Tibial nerve (tissue), 4 donors: ENCODE measurements at places on chromosomes 1 and 21. TPM values are rescaled to one million over a fixed set of nuclear protein-coding genes. Genes with fewer than 3 reads are reported as not detected.

Gene DIRAS3
- 7.5 TPM for total RNA-seq

Gene PADI6
- not detected for total RNA-seq

Gene ANGPTL7
- total RNA-seq: 2,140 TPM

Gene SPATA1
- 0.22 TPM for total RNA-seq

Gene CD55
- total RNA-seq: 60.8 TPM

Gene DONSON
- 16.6 TPM for total RNA-seq

Gene ZSCAN20
- 9.4 TPM for total RNA-seq

Gene WNT4
- 0.20 TPM for total RNA-seq

Gene REN
- total RNA-seq: not detected

Gene PCP4
- not detected for total RNA-seq

Gene LRIF1
- total RNA-seq: 10.9 TPM

Gene ALPL
- 10.8 TPM for total RNA-seq

Gene CFHR1
- total RNA-seq: 5.7 TPM

DNA sequence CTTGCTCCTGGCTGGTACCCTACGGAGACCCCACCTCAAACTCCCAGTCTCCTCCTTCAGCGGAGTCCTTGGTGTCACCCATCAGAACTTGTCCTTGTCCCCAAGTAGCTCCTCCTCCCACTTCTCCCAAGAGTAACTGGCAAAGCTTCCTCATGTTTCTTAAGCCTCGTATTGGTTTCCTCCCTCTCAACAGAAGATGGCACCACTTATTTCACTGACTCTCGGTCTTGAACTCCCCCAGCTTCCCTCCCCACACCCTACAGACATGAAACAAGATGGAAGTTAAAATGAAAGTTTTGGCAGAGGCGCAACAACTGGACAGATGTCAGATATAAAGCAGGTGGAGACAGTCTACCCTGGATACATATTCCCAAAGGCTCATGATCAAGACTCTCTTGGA, 13.4 kb downstream of the RAB7B start:
- no peaks in the 10 kb centered on the region for H3K36me3 ChIP-seq
- H3K27ac ChIP-seq: no peak overlapping the region
- no peaks in the 10 kb centered on the region for H3K4me1 ChIP-seq
- no peaks in the 10 kb centered on the region for H3K27me3 ChIP-seq
- H3K4me3 ChIP-seq: no peak overlapping the region
- DNase-seq: no peak

DNA sequence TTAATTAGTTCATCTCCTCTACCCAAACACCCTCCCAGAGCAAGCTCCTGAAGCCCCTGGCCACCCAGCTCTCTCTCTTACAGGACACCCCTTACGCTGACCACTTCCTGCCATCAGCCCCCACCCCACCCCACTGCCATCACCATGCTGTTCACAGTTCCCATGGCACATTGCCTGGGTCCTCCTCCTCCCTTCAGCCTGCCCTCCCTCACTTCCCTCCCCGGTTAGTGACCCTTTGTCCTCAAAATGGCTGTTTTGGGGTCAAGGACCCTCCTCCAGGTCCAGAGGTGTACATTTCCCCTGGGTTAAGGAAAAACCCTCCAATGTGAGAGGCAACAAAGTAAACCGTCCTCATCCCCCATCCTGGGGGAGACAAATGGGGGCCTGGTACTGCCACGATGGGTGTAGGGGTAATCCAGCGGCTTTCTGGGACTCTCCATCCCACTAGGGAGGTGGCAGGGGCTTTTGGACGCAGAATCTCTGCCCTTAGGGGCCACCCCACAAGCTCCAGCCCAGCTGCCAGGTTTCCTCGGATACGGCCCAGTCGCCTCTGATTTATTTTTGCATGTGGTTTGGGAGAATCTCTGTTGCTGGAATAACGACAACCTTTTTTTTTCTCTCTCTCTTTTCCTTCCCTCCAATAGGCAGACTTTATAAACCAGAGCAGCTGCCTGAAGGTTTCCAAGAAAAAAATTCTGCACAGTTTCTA, 8.5 kb downstream of the CAMK2N1 start:
- no peak overlapping the region for H3K27ac ChIP-seq
- H3K27me3 ChIP-seq: no peaks in the 10 kb centered on the region
- peaks cover 5% of the 10 kb centered on the region for H3K4me1 ChIP-seq
- no peak overlapping the region for H3K4me3 ChIP-seq

DNA sequence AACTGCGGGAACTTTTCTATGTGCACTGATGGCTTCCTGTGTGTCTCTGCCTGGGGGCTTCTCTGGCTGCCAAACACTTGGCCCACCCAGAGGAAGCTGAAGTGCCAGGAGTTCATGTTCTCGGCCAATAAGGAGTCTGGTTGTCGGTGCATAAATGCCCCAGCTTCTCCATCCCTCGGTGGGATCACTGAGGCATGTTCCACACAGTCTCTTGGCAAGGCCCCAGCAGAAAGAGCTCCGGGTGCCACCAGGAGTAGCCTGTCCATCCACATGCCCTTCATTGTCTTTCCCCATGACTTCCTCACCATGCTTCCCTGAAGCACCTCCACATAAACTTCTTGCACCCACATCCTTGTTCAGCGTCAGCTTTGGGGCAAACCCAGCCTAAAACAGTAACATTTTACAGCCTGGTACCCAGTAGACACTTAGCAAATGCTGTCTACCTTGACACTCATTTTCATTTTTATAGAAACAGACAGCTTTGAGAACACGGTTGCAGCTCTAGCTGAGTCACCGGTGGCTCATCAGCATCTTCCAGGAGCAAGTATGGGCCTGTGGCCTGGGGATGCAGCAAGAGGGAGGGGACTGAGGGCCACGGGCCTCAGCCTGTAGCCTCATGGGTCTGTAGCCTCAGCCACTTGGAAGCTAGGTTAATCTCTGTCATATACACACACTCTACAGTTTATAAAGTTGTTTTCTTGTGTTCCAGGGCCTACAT, 14.8 kb upstream of the CDCP2 start:
- H3K36me3 ChIP-seq: peaks cover 10% of the 10 kb centered on the region
- no peaks in the 10 kb centered on the region for H3K4me1 ChIP-seq
- DNase-seq: no peak
- no peak overlapping the region for H3K4me3 ChIP-seq

- H3K27me3 ChIP-seq: no peaks in the 10 kb centered on the region
- DNase-seq: no peak
- H3K4me3 ChIP-seq: no peak overlapping the region
- H3K36me3 ChIP-seq: no peaks in the 10 kb centered on the region
Measured at GRCh38 chr1:3918966-3919611, 19.0 kb upstream of the C1orf174 start.

DNA sequence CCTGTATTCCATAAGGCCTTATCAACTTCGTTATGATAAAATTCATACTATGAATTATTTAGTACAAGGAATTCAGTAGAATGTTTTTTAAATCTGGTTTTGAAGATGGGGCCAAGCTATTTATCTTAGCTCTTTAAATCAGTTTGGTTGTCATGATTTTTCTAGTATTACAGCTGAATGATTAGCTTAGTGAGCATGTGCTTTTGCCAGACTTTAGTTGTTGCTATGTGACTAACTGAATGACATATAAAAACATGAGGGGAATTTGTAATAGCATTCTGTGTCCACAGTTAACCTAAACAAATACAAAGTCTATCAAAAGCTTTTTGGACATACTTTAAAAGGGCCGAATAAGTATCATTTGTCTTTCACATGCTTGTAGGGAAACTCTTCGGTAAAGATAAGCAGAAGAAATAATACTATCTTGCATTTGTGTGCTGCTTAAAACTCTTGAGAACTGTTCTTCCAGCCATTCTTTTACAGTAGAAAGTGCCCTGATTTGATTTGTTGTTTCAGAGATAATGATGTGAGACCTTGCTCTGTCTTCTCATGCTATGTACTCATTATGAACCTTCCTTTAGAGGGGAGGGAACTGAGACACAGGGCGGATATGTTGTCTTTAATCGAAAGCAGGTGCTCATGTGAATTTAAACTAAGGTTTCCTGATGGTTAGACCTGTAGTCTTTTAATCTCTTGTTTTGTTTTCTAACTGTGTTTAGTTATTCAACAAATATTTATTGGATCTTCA, 18.8 kb downstream of the NEK7 start:
- DNase-seq: no peak
- peaks cover 93% of the 10 kb centered on the region for H3K4me1 ChIP-seq
- no peaks in the 10 kb centered on the region for H3K27me3 ChIP-seq

DNA sequence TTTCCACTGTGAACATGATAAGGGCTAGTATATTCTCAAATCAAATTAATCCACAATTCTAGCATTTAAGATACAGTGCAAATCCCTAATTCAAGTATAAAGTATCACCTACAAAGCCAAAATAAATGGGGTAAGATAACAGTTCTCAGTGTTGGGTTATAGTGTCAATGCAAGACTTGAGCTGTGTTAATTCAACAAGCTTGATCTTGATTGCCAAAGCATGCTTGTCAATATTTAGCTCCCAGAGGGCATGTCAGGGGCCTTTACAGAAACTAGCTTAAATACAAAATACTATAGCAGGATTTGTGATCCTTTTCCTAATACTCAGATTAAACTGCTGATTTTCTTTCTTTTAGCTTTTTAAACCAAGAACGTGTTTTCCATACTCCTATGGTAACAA, 541.3 kb downstream of the PTBP2 start:
- H3K4me3 ChIP-seq: no peak overlapping the region
- DNase-seq: no peak
- H3K27ac ChIP-seq: no peak overlapping the region
- H3K36me3 ChIP-seq: peaks cover 8% of the 10 kb centered on the region
- H3K27me3 ChIP-seq: no peaks in the 10 kb centered on the region

GRCh38 chr1:33634806-33635205, 162.4 kb downstream of the ZSCAN20 start:
- H3K27ac ChIP-seq: no peak overlapping the region
- no peaks in the 10 kb centered on the region for H3K36me3 ChIP-seq
- no peaks in the 10 kb centered on the region for H3K27me3 ChIP-seq
- DNase-seq: peak; percentile 15
- H3K4me3 ChIP-seq: no peak overlapping the region

DNA sequence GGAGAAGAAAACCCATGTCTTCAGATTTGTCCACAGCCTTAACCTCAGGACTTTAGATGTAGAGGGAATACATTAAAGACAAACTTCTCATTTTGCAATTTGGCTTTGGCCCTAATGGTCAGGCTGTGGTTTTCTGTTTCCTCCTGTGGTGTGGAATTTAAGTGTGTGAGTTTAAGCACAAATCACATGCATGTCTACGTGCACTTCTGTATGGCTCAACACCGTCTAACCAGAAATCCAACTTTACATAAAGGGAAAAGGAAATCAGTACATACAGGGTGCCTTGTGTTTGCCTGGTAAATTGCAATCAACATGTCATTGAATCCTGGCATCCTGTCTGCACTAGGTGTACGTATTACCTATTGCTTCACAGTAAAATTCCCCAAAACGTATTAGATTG, 1.2 kb upstream of the ZNF124 start:
- no peaks in the 10 kb centered on the region for H3K27me3 ChIP-seq
- no peak overlapping the region for H3K27ac ChIP-seq
- no peak overlapping the region for H3K4me3 ChIP-seq
- peaks cover 4% of the 10 kb centered on the region for H3K4me1 ChIP-seq

DNA sequence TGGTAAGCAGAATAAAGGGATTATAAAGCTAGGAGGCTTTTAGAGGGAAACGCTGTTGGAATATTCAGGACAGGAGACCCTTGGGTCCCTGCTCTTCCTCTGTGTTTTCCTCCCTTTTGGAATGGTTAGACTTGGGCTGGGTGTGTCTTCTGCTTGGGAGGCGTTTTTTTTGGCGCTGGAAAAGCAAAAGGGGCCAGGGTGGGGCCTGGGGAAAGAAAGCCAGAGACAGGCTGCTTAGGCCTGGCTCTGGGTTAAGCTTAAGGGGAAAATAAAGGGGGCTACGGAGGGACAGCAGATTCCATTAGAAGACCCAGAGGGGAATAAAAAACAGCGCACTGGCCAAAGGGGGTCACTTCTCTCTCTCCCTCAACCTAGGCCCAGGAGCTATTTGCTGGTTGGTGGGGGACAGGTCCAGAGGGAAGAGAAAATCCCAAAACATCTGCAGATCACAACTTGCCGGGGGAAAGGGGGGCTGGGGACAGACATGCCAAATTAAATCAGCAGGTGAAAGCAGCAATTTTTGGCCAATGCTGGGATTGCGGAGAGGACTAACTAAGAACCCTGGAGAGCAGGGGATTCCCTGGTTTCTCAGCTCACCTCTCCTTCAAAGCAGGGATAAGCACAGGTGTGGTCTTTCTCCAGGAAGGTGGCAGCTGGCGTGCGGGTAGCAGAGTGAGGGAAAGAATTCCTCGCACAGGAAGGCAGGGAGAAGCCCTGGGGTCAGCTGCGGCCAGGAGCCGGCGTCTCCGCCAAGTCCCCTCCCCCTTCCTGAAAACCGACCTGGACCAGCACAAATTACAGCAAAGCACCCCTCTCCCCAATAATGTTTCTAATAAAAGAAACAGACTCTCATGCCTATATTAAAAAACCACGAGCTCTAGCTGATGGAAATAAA, 82.2 kb upstream of the AK4 start:
- H3K4me3 ChIP-seq: peak overlapping the region; percentile 66
- DNase-seq: peak; percentile 34
- H3K4me1 ChIP-seq: peaks cover 41% of the 10 kb centered on the region
- H3K27ac ChIP-seq: peak overlapping the region; percentile 100

- no peak for DNase-seq
- H3K36me3 ChIP-seq: no peaks in the 10 kb centered on the region
- H3K4me1 ChIP-seq: no peaks in the 10 kb centered on the region
- no peak within 1 kb of the TSS for H3K27ac ChIP-seq
- no peaks in the 10 kb centered on the region for H3K27me3 ChIP-seq
Measured at GRCh38 chr21:38256599-38257302, at the start of gene KCNJ15. TSS of gene KCNJ15 (plus strand) at chr21:38256991. CDS start at chr21:38299262, 42,271 bp downstream.

DNA sequence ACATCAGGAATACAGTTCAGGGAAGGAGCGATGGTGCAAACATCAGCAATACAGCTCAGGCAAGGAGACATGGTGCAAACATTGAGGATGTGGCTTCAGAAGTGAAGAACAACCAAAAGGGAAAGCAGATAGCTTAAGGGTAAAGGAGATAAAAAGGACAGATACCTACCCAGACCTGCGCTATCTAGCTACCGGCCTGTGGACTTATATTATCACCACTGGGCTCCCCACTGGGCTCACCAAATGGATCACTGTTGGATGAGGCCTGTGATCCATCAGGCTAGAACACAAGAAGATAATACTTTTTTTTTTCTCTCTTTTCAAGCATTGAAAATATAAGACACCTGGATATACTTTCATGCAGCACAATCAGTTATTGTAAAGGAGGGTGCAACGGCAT, 44.7 kb upstream of the C8B start:
- no peaks in the 10 kb centered on the region for H3K36me3 ChIP-seq
- no peaks in the 10 kb centered on the region for H3K4me1 ChIP-seq
- no peak overlapping the region for H3K4me3 ChIP-seq
- DNase-seq: no peak
- no peaks in the 10 kb centered on the region for H3K27me3 ChIP-seq
